ENCODE measurements at places on chromosomes 6 and 20. TPM values are rescaled to one million over a fixed set of nuclear protein-coding genes. Genes with fewer than 3 reads are reported as not detected.

GRCh38 chr6:111938710-111939109 lies 65.5 kb upstream of the FYN start:
- peak; percentile 62 for DNase-seq

Gene HMGCLL1
- total RNA-seq, result not detected

GRCh38 chr6:30555816-30556065 lies 548 bp downstream of the GNL1 start:
- DNase-seq, result no peak

- DNase-seq, result peak; percentile 94
These were observed 5.2 kb downstream of the GTSF1L start for GRCh38 chr20:43721429-43722152.

DNA sequence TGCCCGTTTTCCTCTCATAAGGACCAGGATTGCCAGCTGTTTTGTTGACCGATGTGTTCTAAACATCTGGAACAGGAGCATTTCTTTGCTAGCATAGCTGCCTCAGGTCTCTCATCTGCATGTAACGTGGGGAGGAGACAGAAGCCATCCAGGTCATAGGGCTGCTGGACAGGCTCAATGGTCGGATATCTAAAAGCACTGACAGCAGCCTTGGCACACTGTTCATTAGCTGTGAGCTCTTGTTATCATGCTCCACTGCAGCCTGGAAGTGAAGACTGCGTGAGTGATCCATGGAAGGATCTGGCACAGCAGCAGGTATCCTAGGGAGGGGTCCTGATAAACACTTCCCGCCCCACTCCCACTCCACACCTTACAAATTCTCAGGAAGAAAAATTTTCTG lies 175.3 kb downstream of the LRFN2 start:
- DNase-seq, result no peak

Gene MOG
- not detected for total RNA-seq

DNA sequence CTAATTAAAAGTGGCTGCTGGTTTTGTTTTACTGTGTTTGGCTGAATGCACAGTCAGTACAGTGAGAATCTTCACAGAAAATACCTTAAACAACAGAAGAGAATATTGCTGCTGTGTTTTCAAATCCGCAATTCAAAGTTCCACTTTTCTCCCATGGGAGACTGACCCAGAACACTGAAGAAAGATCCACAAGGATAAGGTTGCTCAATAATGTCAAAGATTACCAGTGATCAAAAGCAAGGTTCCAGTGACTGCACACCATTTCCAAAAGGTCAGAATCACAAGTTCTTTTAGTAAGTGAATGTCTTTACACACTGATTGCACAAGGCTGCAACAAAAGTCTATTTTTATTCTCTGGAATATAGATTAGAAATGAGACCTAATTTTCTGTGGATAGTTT lies 82.3 kb downstream of the EPHA7 start:
- no peak for DNase-seq

GRCh38 chr6:43952746-43953145 lies 174.5 kb downstream of the MRPL14 start:
- no peak for DNase-seq

DNA sequence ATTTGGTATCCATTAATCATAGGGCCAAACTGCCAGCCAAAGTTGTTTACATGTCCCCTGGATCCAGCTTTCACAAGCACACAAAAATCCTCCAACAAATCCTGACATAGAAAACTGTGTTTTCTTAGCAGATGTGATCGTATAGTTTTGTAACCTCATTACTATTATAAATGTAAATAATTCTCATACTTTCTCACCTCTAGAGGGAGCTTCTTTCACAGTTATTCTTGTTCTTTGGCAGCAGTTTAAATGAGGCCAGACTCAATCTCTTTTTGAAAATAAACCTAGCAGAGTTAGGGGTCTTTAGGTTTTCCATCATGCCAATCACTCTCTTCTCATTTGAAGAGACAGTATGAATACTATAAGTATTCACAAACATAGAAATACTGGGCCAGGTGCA lies 17.0 kb upstream of the ZNF318 start:
- DNase-seq, result no peak

DNA sequence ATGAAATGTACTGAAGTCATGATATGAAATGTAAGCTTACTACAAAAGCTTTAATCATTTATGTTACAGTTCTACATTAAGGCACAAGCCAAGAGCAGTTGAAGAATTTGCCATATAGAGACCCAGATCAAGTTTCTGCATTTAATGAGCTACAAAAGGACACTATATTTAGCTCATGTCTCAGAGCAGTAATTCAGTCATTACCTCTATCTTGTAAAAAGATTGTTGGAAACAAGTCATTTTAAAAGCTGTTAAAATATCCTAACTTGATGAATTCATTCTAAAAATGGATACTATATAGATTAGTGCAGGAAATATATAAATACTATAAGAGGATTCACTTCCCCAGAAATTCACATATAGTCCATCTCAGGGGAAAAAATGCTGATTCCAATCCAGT lies 45.2 kb upstream of the RIPPLY2 start:
- DNase-seq, result no peak

DNA sequence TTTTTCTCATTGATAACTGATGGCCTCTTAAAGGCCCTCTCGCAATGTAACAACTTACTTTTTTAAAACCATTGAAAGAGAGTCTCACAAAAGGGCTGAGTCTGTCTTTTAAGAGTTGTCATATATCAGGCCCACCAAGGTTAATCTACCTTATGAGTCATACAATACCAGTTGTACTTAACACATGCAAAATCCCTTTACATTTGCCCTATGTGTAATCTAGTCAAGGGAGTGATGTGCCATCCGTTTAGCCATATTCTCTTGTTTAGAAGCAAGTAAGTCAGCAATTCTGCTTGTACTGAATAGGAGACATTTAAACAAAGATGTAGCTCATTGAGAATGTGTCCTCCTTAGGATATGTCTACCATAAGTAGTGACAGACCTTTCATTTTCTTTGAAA lies 143.7 kb downstream of the TENT5A start:
- DNase-seq, result no peak

Gene RSPH9
- total RNA-seq, result not detected

Gene SHLD1
- total RNA-seq, result 6.6 TPM

GRCh38 chr6:3244003-3244831 lies 14.5 kb upstream of the PSMG4 start:
- no peak for DNase-seq
